ENCODE measurements at places on chromosomes 1 and 21.

DNA sequence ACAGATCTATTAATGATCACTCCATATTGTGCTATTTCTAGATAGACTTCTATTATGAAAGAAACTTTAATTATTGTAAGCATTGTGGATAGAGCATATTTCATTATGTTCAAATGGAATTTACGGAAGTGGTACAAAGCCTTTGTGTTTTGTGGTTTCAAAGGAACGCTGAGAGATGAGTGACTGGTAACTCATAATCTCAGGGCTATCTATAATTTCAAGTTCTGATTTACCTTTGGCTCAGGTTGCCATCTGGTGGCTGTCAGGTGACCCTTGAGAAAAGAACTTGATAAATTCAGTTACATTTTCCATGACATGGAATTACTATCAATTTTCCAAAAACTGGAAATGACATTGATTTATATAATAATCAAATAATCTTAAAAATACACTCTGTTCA, 12.2 kb downstream of the NTNG1 start:
- no peak for DNase-seq

GRCh38 chr1:43750083-43750482, 42.7 kb downstream of the ST3GAL3 start:
- no peak for DNase-seq

DNA sequence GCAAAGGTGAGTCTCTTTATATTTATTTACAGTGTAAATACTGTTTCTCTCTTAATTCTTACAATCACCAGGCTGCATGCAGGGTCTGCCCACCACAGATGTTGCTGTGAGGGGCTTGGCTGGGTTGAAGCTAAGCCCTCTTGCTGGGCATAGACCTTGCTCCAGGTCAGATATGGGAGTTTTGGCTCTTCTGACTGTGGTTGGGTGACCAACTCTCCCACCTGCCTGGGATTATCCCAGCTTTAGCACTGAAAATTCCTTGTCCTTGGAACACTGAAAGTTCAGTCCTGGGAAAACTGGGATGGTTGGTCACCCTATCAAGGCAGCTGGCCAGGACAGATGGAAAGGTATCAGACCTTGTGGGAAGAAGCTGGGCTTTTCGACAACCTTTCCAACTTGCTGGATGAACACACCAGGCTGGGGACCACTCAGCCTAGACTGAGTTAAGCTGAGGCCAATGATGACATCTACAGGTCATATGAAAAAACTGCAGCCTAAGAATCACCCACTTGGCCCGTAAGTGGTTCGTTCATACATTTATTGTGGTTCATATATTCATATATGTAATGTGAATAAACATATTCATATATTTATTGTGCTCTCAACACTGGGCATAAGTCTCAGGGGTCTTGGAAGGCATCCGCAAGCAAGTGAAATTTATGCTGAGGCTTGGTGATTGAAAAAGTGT, 26.6 kb upstream of the HPDL start:
- DNase-seq: no peak

DNA sequence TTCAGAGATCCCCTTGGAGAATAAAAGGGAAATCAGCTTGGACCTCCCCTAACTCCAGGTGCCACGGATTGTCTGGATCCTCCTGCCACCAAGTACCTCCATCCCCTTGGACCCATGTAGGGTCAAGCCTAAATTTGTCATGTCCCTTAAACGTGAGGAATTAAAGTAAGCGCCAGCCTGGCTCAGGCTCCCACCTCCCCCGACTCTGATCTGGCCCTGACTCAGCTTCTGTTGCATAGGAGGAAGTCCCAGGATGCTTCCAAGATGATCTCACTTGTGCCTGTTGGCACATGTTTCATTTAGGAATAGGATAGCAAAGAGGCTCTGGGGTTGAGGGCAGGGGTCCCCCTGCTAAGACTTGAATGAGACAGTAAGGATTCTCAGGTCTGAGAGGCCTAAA, 231.9 kb upstream of the JUN start:
- no peak for DNase-seq

DNA sequence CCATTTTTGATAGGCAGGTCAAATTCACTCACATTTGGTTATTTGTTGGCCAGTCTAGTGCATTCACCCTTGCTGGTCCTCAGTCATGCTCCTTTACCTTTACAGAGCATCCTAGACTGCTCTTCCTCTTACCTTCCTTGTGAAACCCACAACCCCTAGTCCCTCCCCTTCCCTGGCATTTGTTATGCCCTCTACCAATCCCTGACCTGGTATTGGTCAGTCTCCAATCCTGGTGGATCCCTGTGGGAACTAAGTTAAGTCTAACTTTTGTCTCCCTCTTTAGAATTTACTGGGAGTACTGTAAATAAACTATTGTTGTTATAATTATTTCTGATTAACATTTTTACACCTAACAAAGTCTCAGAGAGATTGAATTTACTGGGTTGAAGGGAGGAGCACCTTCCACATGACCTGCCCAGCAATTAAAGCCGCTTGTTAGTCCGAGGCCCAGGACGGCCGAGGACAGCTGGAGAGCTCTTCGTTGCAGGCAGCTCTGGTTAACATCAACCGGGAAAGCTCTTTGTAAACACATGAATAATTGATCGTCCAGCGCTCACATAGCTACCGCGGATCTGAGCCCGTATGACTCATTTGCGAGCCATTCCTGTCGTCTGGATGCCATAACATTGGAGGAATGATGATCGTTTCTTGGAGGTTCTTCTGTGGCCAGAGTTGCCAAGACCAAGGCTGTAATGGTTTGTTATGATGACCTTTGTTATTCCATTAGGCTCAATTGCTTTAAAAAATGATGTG, 31.9 kb downstream of the MTARC1 start:
- DNase-seq: no peak

DNA sequence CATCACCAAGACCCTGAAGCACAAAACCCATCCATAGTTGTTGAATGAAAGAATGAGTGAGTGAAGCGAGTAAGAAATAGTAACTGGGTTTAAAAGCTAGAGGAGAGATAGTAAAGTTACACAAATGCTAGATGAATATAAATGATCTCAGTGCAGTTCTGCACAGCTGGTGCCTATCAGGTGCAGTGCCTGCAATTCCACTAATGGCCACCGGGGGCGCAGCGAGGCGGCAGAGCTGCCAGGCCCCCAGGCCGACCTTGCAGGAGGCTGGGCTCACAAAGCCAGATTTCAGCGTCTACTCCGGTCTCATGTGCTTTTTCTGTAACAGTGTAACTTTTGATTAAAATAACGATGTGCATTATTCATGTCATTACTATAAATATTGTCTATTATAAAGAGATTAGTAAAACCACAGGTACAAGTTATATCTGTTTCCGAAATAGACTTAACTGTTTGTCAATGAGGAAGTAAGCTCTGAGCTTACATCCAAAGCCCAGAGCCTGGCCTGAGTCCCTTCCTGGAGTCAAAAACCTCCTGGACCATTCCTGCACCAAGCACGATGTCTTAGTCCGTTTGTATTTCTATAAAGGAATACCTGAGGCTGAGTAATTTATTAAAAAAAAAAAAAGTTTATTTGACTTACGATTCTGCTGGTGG, 477.6 kb downstream of the NPHP4 start:
- DNase-seq: peak; percentile 51

- DNase-seq: no peak
Observed at GRCh38 chr1:44040846-44041245, 9.6 kb upstream of the SLC6A9 start.

DNA sequence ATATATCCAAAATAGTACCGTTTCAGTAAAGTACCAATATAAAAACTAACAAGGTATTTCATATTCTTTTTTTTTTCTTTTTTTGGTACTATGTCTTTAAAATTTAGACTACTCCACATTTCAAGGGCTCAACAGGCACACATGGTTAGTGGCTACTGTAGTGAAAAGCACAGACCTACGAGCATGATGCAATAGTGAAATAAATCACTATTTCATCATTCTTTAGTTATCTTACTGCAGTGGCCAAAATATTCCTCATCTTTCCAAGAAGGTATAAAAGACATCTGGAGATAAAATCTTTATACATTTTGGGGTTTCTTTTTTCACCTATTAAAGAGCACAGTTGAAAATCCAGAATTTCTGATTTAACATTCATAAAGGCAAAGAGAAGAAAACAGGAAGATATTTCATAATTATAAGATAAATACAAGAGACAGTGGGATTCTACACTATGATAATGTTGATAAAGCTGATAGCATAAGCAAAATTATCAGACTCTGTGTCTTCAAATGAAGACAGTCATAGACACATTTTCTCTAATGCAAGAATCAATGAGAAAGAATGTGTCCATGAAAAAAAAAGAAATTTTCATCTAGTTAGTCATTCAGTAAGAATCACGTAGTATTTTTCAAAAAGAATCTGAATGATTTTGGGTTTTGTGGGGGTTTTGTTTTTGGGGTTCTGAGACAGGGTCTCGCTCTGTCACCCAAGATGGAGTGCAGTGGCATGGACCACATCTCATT, 41.9 kb downstream of the CEP170 start:
- DNase-seq: no peak

DNA sequence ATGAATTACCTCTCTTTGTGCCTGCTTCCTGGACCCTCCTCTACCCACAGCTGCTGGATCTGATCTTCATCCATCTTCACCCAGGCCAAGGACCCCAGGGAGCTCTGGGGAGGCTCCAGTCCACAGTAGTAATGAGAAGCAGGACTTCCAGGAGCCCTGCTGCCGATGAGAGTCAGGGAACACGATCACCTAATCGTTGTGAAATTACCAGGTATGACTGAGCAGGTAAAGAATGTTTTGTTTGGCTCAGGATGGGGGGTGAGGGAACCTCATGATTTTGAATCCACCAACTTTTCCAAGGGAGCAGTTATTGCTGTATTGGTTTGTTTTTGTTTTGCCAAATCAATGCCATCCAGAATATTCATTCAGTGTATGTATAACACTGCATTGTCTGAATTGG, 454.0 kb downstream of the PLPP3 start:
- no peak for DNase-seq

- DNase-seq: no peak
Observed at GRCh38 chr21:39737376-39738000, 7.5 kb upstream of the IGSF5 start.

- DNase-seq: no peak
Observed at GRCh38 chr1:47587891-47588582, 150.2 kb downstream of the FOXD2 start.

GRCh38 chr1:19254416-19254815, 2.8 kb downstream of the MRTO4 start:
- no peak for DNase-seq

GRCh38 chr1:152960452-152961044, 9.9 kb upstream of the SPRR4 start:
- DNase-seq: no peak

- no peak for DNase-seq
Observed at GRCh38 chr1:232421143-232421796, 208.7 kb downstream of the SIPA1L2 start.

- DNase-seq: no peak
Observed at GRCh38 chr1:229397762-229398161, 36.1 kb downstream of the ACTA1 start.

DNA sequence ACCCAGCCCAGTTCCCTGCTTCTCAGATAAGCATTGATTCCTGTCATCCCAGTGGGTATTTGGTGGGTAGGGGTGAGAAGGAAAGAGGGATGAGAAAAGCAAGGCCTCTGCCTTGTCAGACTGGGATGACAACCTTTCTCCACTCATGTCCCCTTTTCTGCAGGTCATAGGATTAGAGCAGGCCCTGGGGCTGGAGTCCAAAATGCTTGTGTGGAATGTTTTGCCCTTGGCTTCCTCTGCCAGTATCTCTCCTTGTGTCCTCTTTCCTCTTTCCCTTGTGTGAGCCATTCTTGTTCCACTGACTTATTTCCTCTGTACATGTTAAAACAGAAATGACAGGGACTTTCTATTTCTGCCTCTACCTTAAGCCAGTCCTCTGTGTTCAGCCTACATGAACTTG, 4.1 kb downstream of the ATP2B4 start:
- DNase-seq: no peak

DNA sequence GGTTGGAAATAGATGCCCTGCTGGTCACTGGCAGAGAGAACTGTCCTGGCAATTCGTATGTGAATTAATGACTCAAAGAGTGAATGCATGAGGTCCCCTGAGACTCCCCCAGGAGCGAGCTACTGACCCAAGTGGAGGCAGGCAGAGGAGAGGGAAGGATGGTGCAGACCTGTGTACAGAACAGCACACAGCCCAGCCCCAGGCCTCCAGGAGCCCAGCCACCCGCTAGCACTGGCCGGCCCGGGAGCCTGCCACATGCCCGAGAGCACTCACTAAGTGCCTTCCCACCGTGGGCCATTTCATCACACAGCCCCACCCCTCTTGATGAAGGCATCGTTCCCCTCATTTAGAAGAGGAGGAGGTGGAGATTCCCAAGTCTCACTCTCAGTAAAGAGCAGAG, 62.0 kb upstream of the IGSF21 start:
- no peak for DNase-seq

- no peak for DNase-seq
Observed at GRCh38 chr1:85984636-85985035, 171.9 kb downstream of the COL24A1 start.

DNA sequence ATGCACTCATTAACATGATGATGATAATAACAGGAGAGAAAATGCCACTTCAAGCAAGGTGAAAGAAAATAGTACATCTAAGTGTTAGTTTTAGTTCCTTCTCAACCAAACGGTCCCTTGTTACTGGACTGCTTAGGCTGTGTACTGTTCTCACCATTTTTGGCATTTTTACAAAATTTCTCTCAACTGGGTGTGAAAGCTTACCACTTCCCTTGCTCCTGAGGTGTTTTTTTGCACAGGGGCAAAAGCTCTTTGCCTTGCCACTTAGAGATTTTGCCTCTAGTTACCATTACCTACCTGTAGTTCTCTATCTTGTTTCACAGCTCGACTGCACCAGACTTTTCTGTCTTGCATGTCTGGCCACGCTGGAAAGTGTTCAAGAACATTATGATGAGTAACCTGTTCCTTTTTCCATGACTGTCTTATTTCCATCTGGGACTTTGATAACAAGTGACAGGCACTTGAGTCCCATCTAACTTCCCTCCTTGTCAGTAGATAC, 10.7 kb downstream of the NEK7 start:
- DNase-seq: no peak

GRCh38 chr21:15626031-15626430, 103.8 kb upstream of the USP25 start:
- no peak for DNase-seq

- no peak for DNase-seq
Observed at GRCh38 chr1:93842750-93843500, 36.1 kb downstream of the DNTTIP2 start.

GRCh38 chr1:27971674-27972073, 11.9 kb downstream of the XKR8 start:
- DNase-seq: no peak

- peak; percentile 91 for DNase-seq
Observed at GRCh38 chr1:36420836-36421317, 23.2 kb upstream of the LSM10 start.

DNA sequence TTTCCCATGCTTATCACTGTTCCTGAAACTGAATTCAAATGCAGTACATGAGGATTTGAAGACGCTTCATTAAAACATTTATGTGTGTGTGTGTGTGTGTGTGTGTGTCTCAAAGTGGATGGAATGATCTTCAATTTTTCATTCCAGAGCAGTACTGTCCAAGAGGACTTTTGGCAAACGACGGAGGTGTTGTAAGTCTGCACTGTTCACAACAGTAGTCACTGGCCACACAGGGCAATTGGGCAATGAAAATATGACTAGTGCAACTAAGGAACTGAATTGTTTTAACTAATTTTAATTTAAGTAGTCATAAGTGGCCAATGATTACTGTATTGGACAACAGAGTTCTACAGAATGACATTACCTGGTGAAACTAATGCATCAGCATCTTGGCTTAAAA, 5.0 kb downstream of the TAF5L start:
- DNase-seq: no peak

- no peak for DNase-seq
Observed at GRCh38 chr1:111406321-111406768, 21.2 kb downstream of the OVGP1 start.

- no peak for DNase-seq
Observed at GRCh38 chr1:2556277-2556677, at the start of gene TNFRSF14. TNFRSF14 (plus strand) TSS chr1:2556371; CDS start chr1:2556665, 294 bp downstream.

- no peak for DNase-seq
Observed at GRCh38 chr1:68954841-68955240, 458.0 kb upstream of the DEPDC1 start.
